ENCODE measurements at places on chromosomes 16 and 17.
A peak's percentile ranks its signal among the peaks of the same experiment; 100 is the strongest.

GRCh38 chr16:424623-425081 is 797 bp upstream of the RAB11FIP3 start:
- DNase-seq: no peak

DNA sequence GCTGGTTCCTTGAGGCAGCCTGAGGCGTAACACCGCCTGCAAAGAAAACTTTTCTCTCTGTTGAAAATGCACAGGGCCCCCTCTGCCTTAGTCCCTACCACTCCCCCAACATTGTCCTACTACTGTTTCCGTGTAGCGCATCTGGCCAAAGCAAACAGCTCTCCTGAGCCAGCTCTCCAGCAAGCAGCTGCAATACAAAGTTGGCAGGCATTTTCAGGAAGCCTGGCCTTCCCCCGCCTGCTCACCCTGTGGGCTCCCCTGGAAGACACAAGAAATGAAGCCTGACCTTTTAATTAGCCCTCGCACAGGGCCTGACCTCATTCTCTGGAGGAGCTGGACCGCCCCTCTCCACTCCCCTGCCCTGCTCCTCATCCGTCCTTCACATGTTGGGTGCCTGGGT is 66.7 kb downstream of the SOX9 start:
- DNase-seq: no peak

GRCh38 chr17:55699181-55699860 is 23.3 kb downstream of the TMEM100 start:
- DNase-seq: no peak

DNA sequence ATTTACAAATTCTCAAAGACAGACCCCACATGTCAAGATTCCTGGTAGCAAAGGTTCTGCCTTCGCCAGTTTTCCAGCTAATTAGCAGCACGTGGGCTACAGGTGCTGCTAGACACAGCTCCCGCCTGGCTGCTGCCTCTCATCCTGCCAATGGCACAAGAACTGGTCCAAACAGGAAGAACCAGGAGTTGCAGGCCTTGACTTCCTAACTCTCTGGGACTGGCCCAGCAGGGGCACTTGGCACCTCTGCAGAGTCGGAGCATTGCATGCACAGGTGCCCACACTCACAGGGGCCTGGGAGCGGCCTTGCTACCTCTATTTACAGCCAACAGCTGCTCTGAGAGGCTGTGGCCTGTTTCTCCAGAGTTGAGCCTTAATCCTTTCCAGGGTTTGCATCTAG is 39.6 kb downstream of the TK2 start:
- no peak for DNase-seq

DNA sequence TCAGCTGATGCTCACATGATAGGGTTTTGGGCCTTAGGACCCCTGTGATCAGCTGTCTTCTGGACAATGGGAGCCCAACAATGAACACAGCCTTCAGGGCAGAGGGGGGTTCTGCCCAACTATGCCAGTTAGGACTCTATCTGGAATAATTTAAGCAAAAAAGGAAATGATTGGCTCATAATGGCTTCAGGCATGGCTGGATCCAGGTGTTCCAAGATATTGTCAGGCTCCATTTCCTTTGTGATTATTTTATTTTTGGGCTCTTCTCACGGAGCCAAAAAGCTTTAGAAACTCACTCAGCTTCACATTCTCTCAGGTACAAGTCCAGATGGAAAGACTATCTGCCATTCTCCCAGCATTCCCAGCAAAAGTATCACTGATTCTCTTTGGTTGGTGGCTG is 2.9 kb upstream of the MT2A start:
- no peak for DNase-seq

GRCh38 chr16:12099451-12100123 is 123.1 kb downstream of the SNX29 start:
- DNase-seq: peak; percentile 42

DNA sequence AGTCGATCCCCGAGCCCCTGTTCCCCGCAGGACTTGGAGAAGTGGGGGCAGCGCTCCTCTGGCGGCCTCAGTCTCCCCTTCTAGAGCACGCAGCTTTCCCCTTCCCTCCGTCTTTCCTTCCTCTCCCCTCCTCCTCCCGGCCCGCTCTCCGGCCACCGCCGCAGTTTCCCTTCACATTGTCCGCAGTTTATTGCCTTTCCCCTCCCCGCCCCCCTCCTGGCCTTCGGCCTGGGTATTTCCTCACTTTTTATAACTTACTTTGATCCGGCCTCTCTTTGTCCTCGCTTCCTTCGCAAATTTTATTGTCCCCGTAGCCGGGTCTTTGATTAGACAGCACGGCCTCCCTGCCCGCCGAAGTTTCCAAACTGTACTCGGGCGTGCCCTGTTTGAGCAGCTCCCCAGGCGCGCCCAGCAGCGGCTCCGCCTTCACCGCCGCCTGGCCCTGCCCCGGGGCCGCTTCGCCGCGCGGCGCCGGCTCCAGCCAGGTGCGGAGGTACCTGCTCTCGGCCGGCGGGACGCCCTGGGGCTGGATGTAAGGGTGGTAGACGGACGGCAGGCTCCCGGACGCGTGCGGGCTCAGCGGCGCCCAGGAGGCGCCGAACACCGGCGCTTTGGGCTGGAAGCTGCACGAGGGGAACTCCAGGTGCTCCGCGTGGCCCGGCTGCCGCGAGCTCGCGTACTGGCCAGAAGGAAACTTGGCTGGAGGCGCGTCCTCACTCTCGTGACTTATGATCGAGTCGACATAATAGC is 488 bp downstream of the HOXB9 start:
- DNase-seq: peak; percentile 86

- no peak for DNase-seq
Measured at GRCh38 chr16:84631886-84632285, 14.0 kb upstream of the COTL1 start.

- no peak for DNase-seq
Measured at GRCh38 chr17:79212149-79213087, 137.8 kb downstream of the ENGASE start.

- no peak for DNase-seq
Measured at GRCh38 chr16:27851586-27851985, 211.9 kb downstream of the GSG1L start.

GRCh38 chr16:11955713-11956123 is 9.3 kb upstream of the TNFRSF17 start:
- DNase-seq: no peak

DNA sequence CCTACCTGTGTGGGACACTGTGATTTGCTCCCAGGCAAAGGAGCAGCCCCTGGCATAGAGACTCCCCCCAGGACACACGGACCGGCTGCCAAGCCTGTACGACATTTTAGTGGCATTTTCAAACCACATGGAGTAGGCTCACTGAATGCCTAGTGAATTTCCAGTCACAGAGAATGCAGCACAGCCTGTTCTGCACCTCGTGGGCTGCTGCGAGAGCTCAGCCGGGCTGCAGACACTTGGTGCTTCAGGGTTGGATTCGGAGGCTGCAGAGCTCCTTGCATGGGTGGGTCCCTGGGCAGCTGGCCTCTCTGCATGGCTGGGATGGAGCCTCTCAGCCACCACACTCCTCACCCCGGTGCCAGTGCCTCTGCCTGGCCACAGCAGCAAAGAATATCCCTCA is 51.2 kb upstream of the HNF1B start:
- no peak for DNase-seq

DNA sequence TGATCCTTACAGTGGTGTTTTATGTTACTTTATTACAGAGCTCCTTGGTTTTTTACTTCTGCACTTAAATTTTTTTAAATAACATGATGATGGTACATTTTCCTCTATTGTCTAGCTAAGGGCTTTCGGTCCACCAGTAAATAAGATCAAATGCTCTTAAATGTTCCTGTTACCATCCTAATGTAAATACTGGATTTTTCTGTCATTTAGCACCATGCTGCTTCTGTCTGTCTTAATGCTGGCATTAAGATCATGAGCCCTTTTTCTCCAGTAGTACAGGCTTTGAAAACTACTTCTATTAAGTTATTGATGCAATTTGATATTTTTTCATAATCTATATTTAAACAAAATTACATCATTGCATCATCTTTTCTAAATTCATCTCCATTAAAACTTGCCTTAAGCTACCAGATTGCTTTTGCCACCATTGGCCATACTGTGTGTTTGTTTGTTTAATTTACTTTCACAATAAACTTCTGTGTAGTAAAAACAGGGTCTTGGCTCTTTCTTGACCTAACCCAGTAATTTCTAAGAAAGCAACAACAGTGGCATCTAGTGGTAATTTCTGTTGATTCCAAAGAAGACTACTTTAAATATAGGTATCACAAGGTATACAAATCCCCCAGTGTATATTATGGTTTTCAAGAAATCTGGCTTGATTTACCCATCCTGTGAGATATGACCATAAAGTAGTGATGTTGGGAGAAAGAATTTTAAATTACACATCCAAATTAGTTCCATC is 9.0 kb upstream of the PHAF1 start:
- DNase-seq: no peak

- DNase-seq: no peak
Measured at GRCh38 chr16:56708525-56709442, 21.1 kb upstream of the NUP93 start.

- DNase-seq: no peak
Measured at GRCh38 chr17:74522381-74523105, 8.7 kb downstream of the CD300LB start.

- peak; percentile 31 for DNase-seq
Measured at GRCh38 chr17:4500191-4500571, 1.5 kb downstream of the SPNS2 start.

DNA sequence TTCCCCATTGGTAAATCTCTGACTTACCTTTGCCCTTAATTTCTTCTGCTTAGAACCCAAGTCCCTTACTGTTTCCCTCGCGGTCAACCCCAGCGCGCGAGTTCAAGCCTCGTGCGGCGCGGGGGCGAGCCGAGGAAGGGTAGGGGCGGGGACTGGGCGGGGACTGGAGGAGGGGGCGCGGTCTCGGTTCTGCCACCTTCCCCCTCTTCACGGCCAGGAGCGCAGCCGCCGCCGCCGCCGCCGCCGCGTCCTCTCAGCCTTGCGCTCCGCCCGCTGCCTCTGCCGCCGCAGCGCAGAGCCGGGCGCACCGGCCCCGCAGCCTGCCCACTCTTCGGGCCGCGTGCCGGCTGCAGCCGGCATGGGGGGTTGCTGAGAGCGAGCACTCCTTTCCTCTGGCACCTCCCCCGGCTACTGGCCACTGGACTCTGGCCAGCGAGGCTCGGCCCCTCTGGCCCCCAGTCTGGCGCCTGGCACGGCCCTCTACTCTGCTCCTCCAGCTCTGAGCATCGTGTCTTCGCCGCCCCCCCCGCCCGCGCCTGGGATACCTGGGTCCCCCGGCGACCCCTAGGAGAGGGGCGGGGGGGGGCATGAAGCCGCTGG is at the start of gene RAPGEFL1:
TSS of gene RAPGEFL1 (plus strand) at position 196 of the 600 bp plus-strand sequence. CDS start at position 588, 392 bp downstream.
- peak; percentile 27 for DNase-seq

DNA sequence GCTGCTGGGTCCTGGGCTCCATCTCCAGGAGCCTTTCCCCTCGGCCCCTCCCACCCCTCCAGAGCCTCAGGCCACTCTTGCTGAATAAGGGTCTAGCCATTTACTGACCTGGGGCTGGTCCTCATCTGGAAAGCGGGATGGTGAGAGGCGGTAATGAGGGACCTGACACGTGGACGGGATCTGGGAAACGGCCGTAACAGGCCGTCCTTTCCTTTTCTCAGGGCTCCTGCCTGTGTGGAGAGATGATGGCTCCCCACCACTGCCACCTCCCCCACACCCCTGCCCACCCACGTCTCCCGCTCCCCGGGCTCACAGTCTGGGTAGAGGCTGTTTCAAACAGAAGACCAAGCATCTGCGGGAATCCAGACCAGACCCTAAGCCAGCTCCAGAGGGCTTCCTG is 20.6 kb upstream of the KCNJ12 start:
- no peak for DNase-seq

DNA sequence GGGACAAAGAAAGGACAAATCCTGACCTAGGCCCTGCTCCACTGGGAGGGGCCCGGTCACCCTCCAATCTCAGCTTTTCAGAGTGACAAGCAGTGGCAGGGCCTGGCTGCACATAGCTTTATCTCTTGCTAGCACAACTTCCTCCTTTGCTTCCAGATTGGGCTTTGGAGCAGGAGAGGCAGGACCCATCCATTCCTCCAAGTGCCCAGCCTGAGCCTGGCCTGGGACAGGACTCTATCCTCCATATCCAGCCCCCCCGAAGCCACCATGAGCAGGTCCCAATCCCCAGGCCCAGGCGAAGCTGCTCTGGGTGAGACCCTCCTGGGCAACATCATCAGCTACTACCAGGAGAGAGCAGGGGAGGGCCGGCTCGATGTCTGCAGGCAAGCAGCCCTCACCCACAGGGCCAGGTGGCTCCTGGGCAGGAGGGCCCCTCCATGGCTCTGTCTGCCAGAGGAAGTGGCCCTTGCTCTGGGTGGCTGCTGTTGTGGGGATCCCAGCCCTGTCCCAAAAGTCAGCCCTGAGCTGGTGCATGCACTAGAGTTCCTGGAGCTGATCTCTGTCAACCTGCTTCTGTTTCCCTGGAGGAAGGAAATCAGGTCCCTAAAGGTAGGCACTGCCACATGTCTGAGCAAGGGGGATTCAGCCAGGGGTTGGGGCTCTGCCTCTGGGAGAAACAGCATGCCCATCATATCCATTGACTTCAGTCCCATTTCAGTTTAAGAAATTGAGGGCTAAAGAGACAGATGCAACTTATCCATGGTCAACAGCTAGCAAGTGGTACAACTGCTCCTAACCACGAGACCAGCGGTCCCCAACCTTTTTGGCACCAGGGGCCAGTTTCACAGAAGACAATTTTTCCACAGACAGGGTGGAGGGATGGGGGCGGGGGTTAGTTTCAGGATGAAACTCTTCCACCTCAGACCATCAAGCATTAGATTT is 58.9 kb downstream of the TK2 start:
- no peak for DNase-seq

GRCh38 chr17:50117202-50118051 is 12.5 kb downstream of the SAMD14 start:
- DNase-seq: no peak

GRCh38 chr17:74452841-74453661 is 13.4 kb upstream of the CD300A start:
- no peak for DNase-seq

GRCh38 chr16:89137666-89138512 is 33.7 kb upstream of the CDH15 start:
- DNase-seq: no peak

GRCh38 chr17:10757647-10758046 is 27.8 kb upstream of the TMEM220 start:
- no peak for DNase-seq

DNA sequence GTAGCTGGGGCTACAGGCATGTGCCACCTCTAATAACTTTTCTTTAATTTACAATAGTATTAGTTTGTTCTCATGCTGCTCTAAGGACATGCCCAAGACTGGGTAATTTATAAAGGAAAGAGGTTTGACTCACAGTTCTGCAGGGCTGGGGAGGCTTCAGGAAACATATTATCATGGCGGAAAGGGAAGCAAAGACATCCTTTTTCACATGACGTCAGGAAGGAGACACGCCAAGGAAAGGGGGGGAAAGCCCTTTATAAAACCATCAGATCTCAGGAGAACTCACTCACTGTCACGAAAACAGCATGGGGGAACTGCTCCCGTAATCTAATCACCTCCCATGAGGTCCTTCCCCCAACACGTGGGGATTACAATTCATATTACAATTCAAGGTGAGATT is 18.3 kb downstream of the IL4R start:
- no peak for DNase-seq

GRCh38 chr16:17511340-17511739 is 40.6 kb upstream of the XYLT1 start:
- no peak for DNase-seq

- DNase-seq: peak; percentile 71
Measured at GRCh38 chr17:49995055-49995738, at the start of gene DLX3. Gene DLX3, minus strand, starts transcription at chr17:49995224. Its CDS starts 226 bp downstream, at chr17:49994998.

Data from NCI-H526 (cell line).